Fibroblast of pulmonary artery (primary cell): ENCODE measurements at places on chromosomes 7 and 10.

DNA sequence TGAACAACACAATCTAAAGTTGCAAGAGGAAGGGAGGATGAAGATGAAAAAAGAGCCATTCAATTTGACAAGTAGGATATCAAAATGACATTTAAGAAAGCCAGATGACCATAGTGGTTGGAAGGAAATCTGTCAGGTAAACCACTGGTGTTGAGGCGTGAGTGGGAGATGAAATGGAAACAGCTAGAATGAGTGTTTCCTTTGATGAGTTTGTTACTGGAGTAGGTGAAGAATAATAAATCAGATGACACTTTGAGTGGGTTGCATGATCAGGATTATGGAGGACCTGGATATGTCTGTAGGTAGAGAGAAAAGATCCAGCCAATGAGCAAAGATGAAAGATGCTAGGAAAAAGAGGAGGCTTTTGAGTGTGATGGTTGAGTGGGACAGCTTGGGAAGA lies 33.1 kb downstream of the AKR1B1 start:
- no peak for DNase-seq

GRCh38 chr10:117486606-117487005 lies 55.9 kb upstream of the EMX2 start:
- DNase-seq, result no peak

- no peak for DNase-seq
Measured at GRCh38 chr10:12807096-12807755, 194.3 kb downstream of the CCDC3 start.

DNA sequence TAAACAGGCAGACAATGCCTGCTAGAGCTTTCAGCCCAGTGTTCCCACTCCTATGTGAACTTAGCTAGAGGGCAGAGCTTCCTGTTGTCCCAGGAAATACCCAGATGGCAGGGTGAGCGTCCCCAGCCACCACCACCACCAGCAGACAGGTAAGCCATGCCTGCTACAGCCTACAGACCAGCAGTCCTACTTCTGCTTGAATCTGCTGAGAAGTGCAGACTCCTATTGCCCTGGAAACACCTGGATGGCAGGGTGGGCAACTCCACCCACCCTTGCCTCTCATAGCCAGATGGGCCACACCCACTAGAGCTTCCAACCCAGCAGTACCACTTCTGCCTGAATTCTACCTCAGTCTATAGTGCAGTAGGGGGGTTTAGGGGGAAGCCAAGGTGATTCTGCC lies 64.4 kb downstream of the FBXL13 start:
- no peak for DNase-seq

- no peak for DNase-seq
Measured at GRCh38 chr7:50868426-50869100, 85.9 kb upstream of the GRB10 start.

DNA sequence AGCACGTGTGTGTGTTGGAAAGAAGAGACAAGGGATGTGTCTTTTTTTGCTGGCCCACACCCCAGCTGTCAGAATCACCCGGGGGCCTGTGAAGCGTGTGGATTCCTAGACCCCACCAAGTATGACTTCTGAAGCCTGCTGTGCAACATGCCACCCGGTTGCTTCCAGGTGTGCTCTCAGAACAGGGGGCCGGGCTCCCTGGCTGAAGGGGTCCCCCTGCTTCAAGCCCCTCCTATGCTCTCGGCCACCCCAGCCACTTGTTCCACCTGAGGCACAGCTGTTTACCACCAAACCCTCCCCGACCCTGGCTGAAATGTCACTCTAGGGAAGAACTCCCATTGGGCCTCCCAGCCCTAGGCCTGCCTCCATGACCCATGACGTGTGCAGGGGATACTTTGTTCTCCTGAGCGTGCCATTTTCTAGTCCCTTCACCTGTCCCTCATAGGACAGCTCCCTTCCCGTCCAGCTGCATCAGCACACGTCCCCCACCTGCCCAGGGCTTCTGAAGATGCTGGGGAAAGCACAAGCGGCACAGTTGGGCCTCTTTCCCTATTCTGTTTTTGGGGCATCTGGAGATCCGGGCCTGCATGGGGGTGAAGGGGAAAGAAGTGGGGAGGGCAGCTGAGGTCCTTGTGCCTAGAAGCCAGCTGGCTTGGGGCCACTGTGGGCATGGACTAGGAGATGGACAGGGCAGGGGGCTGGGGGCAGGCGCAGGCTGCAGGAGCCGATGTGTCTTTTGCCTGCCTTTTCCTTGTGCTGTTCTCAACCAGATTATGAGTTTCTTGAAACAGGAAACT lies 33.3 kb downstream of the CRHR2 start:
- no peak for DNase-seq

- peak; percentile 29 for DNase-seq
Measured at GRCh38 chr10:74079936-74080590, 70.6 kb downstream of the AP3M1 start.

DNA sequence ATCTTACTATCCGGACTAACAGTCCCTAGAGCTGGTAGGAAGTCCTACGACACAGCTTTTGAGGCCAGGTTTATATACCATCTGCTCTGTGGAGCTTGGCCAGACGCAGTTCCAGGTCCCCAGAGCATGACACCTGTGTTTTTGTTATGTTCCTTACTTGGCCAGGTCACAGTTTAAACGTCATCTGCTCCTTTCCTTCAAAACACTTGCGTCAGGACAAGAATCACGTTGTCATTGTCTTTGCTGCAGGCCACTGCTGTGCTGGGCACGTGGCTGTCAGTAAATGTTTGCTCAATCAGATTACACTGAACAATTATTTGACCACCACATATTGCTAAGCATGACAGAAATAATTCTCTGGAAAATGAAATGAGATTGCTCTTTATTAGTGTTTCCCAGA lies 23.9 kb downstream of the SLC18A2 start:
- no peak for DNase-seq

GRCh38 chr10:119166118-119166500 lies 595 bp upstream of the SFXN4 start:
- no peak for DNase-seq

DNA sequence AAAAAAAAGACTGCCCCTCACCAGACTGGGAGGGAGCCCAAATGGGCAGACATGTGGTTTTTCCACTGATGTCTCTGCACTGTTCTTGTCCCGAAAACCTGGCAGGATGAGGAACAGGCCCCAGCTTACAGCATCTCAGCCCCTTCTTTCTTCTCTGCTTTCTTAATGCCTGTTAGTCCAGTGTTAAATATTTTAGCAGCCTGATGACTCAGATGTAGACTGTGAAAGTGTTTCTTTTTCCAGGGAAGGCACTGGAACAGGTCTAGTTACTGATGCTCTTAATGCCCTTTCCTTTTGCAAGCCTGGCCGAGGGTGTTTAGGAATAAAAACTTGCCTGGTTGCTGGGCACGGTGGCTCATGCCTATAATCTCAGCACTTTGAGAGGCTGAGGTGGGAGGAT lies 107.7 kb downstream of the TACC2 start:
- DNase-seq, result no peak

DNA sequence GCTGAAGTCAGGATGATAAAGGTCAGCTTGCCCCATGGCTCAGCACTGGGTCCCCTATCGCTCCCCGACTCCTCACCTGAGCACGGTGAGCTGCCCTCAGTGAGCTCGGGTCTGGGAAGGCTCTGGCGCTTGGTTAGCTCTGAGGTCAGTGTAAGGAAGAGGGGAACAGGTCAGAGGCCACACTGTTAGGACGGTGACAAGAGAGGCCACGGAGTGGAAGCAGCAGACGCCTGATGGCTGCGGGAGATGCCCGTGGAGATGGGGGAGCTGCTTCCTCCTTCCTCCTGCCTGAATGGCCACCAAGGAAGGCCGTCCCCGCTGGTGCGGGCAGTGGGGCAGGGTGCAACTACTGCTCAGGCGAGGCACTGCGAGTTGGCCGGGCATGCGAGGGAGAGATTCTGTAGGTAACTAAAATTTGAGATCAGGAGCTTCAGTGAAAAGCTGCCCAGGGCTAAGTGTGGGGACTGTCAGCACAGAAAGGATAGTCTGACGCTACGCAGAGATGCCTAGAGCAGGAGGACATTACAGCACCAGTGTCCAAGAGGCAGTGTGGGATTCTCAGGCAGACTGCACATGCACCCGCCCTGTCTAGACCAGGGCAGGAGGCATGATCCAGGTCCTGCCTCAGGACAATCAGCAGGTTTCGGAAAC lies 231.3 kb upstream of the GRB10 start:
- DNase-seq, result no peak

GRCh38 chr7:149666360-149666945 lies 106.9 kb downstream of the ZNF467 start:
- no peak for DNase-seq

- no peak for DNase-seq
Measured at GRCh38 chr10:11270858-11271179, 253.1 kb downstream of the CELF2 start.

- DNase-seq, result no peak
Measured at GRCh38 chr7:77415476-77415822, 700 bp downstream of the GSAP start.

GRCh38 chr7:148116195-148116594 lies 474.4 kb upstream of the C7orf33 start:
- no peak for DNase-seq

- DNase-seq, result no peak
Measured at GRCh38 chr7:16095171-16095950, 326.0 kb downstream of the CRPPA start.

DNA sequence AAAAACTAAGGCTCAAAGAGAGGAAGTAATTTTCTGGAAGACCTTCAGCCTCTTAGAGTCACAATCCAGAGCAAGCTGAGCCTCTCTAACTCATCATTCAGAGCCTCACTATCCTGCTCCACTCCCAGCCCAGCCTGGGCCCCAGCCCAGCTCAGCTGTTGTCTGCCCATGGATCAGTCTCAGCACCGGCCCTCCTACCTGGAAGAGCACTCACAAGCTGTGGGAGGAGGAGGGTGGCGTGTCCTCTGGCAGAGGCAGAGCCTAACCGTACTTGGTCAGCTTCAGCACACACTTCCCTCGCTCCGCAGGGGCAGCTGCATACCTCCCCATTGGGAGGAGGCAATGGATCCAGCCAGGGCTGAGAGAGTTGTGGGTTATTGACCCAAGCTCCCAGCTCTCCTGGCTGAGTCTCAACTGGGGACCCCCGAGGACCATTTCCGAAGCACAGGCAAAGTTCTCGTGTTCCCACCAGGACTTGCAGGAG lies 66.7 kb upstream of the GPR26 start:
- DNase-seq, result no peak

DNA sequence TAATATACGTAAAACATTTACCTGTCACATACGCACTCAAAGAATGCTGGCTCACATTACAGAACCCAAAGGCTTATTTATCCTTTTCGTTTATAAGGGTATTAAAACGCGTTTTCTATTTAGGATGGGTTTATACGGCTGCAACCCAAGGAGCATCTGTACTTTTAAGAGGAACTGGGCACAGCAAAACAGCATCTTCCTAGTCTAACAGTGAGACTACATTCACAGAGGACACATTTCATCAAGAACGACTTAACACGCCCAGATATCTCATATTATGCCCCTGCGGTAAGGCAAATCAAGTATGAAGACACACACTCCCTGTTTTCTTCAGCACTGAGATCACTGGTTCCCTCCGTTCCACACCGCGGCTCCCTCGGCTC lies 533 bp upstream of the DMTF1 start:
- DNase-seq, result no peak

GRCh38 chr7:155349601-155350331 lies 52.1 kb downstream of the INSIG1 start:
- no peak for DNase-seq
